ENCODE measurements at places on chromosomes 4 and X.

DNA sequence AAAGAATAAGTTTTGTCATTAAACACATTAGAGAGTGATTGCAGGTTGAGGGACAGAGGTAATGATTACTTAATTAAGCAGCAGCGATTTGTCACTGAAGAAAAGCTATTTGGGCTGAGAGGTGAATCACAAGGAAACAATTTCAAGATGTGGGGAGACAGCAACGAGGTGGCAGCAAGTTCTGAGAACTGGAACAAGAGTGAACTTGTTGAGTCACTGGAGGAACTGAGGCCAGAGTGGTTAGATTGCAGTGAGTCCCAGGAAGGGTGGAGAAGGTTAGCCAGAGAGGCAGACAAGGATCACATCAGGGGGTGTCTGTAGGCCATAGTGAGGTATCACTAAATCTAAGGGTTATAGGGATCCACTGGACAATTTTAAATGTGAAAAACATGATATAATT, 57.9 kb upstream of the TMPRSS11A start:
- DNase-seq: no peak

DNA sequence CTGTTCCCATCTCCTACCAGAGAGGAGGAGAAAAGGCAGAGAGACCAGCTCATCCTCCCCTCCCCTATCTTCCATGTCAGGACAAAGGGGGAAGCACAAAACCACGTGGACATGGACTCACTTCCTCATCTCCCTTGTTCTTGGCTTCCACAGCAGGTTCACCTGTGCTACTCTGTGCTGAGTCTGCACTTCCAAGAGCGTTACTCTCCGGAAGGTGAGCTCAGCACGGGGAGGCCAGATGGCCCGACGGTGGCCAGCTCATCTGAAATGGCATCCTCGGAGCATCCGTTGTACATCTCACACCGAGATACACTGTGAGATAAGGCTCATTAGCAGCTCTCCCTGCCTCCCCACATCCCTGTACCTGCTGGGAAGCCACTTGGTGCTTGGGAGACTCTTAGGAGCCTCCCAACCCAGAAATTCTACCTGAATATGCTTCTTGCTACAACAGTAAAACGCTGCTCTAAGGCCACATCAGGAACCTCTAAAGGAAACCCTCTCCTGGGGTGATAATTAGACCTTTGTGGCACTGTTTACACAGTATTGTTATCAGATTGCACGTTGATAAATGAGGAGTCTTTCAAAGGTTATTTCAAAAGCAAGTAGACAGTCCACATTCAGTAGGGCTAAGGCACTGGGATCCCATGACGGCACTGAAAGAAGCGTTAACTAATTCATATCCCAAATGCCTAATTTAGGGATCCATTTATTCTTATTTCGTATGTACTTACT, 19.4 kb downstream of the LGI2 start:
- DNase-seq: no peak

DNA sequence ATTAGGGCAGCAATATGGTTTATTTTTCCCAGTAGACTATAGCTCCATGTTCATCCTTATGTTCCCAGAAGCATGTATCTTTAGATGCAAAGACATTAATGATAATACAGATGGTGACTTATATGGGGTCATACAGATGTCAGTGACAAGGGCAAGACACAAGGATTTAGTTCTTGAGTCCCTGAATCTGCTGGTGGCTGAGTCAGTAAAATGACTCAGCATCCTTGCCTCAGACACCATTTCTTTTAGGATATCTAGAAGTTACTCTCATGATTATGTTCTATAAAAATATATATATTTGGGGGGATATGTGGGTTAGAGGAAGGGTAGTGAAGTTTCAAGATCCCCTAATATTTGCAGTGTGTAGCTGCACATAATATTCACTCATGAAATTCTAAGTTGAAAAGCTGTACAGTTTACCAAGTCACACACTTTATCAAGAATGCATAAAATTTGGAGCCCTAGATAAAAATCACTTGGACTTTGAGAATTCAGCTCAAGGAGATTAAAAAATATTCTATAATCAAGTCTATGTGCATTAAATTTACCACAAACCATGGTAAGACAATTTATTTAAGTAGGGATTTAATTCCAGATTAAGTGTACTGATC, 101.9 kb downstream of the LNX1 start:
- DNase-seq: no peak

DNA sequence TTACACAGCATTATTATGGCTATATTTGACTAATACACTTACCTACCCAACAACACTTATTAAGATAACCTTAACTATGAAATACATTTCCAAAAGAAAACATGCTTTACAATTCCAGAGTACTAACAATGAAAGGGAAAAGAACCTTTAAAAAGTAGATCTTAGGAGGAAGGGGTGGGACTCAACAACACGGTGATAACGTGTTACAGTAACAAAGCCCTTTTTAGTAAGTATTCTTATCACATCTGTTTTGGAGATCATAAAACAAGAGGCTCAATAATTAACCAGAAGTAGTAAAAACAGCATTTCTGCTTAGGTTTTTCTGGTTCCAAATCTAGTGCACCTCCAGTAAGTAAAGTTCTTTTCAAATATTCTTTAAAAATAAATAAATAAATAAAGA, 202.1 kb upstream of the SLC7A11 start:
- DNase-seq: no peak

DNA sequence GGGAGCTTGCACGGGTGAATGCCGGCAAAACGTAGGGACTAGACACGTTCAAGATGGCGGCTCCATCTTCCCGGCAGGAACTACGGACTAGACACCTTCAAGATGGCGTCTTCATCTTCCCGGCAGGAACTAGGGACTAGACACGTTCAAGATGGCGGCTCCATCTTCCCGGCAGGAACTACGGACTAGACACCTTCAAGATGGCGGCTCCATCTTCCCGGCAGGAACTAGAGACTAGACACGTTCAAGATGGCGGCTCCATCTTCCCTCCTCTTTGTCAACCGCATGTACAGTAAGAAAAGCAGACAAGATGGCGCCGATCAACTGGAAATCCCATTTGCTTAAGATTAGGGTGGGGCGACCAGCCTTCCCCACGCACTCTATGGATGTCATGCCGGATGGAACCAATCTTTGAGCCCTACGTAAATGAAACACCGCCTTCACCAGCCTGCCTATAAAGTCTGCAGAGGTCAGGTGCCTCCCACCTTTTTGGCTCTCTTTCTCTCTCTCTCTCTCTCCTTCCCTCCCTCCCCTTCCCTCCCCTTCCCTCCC, 222.4 kb downstream of the CRLF2 start:
- DNase-seq: no peak

DNA sequence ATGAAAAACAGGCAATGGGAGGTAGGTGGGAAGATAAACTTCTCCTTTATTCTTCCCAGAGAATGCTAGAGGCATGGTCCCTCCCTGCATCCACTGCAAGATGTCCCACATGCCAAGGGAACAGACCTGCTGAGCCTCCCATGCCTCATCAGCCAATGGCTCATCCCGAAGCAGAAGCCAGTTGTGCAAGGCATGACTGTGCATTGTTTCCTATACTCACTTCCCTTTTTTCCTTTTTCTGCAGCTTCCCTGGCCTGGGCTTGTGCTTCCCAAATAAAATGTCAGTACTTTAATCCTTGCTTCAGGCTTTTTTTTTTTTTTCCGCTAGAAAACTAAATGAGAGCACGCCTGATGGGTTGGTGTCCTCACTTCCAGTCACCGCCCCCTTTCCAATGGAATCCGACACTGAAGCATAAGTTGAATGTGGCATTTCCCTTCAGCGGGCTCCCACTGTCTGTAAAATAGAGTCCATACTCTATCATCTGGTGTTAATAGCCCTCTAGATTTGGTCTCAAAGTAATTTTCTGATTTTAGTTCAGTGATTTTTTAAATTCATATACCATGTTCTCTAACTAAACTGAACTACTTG, 239.0 kb upstream of the JADE1 start:
- DNase-seq: no peak

DNA sequence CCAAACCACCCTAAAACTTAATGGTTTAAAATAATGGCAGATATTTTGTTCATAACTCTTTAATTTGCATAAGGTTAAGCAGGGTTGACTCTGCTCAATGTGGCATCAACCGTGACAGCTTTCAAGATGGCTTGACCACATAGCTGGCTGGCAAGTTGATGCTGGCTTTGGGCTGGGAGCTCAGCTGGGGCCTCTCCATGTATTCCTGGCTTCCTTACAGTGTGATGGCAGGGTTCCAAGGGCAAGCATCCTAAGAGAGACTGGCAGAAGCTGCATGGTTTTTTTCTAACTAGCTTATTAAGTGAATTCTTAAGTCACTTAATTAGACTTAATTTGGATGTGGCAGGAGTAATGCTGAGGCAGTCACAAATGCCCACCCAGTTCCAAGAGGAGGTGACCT, 4.5 kb downstream of the RP2 start:
- DNase-seq: no peak

- no peak for DNase-seq
These were observed 31.9 kb downstream of the RHOH start for GRCh38 chr4:40228497-40229365.

DNA sequence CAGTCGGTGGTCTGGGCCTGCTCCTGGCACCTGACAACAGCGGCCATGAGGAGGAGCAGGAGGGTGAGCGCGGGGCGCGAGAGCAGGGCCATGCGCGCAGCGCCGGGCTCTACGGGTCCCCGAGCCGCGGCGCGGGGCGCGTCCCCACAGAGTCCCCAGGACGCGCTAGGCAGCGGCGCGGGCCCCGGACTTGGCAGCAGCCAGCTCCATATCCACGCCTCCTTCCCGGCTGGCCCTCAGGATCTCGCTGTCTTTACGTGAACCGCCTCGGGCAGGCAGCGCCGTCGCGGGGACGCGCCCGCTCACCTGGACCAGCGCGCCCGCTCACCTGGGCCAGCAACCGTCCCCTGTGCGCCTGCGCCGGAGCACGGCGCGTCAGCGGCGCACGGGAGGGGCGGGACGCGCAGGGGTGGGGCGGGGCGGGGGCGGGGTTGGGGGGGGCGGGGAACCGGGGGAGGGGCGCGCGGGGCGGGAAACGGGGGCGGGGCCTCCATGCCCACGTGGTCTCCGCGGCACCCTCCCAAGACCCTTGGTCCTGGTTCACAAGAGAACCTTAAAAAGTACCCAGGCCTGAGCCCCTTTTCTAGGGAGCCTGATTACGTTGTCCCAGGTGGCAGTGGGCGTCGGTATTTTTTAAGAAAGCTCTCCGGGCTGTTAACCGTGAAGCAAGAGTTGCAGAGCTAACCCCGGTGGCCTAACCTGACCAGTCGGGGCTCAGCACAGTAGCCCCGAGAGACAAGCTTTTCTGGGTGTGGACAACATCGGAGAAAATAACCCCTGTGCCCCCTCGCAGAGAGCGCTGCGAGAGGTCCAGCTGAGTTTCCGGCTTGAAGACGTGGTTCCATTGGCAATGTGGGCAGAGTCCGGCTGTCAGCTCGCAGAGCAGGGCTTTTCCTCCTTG, at the start of gene PLA2G12A:
Gene PLA2G12A (minus strand): TSS at position 353 of the 901 bp plus-strand sequence. CDS start 261 bp downstream, at position 92.
- peak; percentile 54 for DNase-seq

DNA sequence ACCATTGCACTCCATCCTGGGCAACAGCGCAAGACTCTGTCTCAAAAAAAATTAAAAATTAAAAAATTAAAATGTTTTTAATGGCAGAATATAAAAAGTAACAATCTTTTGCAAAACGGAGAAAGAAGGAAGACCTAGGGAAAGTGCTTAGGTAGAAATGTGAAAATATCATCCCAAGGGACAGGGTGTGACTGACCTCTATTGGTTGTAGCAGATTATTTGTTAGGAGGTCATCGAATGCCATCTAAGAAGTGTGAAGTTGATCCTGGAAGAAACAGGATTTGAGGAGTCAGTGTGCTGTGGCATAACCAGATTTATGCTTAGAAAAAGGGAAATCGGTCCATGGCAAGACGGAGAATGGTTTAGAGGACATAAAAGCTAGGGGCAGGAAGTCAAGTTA, 18.1 kb upstream of the C4orf36 start:
- no peak for DNase-seq

DNA sequence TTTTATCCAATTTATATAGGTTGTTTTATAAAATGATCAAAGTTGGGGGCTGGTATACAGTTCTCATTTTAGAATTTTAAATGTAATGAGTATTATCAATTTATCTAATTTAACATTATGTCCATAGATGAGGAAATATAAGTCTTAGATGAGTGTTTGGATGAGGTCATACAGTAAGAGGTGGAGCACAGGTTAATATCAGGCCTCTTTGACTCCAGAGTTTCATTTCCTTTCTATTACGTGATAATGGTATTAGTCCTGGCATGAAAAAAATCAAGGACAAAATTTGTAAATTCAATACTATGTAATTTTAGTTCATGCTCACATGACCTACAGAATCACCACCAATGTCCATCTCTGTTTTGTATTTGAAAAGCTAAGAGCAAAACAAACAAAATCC, 269.8 kb downstream of the FSTL5 start:
- DNase-seq: no peak

- no peak for DNase-seq
These were observed 16.4 kb downstream of the DMD start for GRCh38 chrX:33194876-33195433.

GRCh38 chrX:121161501-121161933, 114.1 kb downstream of the GLUD2 start:
- DNase-seq: no peak

GRCh38 chr4:170770664-170771063, 680.9 kb upstream of the AADAT start:
- DNase-seq: no peak

DNA sequence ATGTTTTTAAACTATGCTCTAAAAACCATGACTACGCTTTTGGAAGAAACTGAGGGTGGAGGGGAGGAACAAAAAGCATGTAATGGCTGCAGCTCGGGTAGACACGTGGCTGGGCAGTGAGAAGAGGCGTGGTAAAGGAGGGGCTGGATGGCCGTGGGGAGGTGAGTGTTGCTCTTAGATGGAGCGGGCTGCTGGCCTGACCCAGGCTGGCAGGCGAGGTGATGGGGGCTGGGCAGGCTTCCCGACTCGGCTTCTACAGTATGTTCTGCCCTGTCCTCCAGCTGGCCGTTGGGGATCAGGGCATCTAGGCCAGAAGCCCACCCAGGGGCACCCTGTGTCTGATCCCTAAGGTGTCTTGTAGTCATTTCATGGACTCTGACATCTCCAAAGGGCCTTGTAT, 60.7 kb downstream of the EFHC2 start:
- no peak for DNase-seq

DNA sequence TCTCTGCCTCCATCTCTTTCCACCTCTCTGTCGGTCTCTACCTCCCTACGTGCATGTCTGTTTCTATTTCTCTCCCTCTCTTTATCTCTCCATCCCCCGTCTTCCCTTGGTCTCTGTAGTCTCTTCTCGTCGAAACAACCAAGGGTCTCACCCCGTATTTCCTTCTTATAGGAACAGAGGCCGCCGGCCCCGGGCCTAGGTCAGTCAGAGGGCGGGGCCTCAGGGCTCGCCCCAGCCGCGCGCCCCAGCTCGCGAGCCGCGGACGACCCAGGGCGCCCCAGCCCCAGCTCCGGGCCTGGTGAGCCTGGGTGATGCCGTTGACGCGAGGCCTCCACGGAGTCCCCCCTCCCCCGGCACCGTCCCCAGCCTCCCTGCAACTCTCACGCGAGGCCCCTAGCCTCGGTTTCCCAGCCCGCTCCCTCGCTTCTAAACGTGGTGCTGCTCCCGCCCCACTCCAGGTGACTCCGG, 6.6 kb downstream of the TIMM17B start:
- DNase-seq: no peak

DNA sequence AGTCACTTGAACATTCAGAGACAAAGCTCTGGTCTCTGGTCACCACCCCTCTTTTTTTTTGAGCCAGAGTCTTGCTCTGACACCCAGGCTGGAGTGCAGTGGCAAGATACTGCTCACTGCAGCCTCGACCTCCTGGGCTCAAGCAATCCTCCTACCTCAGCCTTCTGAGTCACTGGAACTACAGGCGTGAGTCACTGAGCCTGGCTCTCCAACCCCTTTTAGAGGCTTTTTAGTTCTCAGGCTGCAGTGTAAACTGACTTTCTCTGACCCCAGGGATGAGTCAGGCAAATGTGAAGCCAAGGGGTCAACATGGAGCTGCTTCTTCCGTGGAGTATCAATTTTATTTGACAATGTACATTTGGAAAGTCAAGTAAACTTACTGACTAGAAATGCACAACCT, 229.2 kb downstream of the PTTG2 start:
- no peak for DNase-seq

Data from stimulated activated CD8-positive, alpha-beta memory T cell treated with anti-CD3 and anti-CD28 coated beads, Interleukin-7, amount 100 ng/mL, for 1 hour (primary cell).